ENCODE measurements at places on chromosomes 1 and 21. TPM values are rescaled to one million over a fixed set of nuclear protein-coding genes. Genes with fewer than 3 reads are reported as not detected.

The TRIM62 gene
- total RNA-seq: 3.6 TPM

The MCOLN3 gene
- total RNA-seq: 12.0 TPM

The NOS1AP gene
- 5.9 TPM for total RNA-seq

The BMP8A gene
- total RNA-seq: 0.75 TPM

- no peak for DNase-seq
- H3K27me3 ChIP-seq: no peaks in the 10 kb centered on the region
- no peak overlapping the region for H3K4me3 ChIP-seq
- H3K36me3 ChIP-seq: no peaks in the 10 kb centered on the region
- no peaks in the 10 kb centered on the region for H3K4me1 ChIP-seq
Measured at GRCh38 chr1:172670316-172670715, 11.4 kb downstream of the FASLG start.

DNA sequence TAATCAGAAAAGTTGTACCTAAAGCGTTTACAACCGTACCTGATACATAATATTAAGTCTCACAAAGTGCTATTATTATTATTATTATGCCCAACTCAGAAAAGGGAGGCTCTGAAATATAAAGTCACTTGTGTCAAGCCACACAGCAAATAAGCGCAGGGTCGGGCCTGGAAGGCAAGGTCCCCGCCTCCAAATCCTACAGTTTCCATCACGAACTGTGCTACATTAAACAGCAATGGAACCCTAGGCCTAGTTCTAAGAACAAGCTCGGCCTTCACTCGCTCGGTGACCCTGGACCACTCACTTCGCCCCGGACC is 549 bp downstream of the PARS2 start:
- H3K27me3 ChIP-seq: no peaks in the 10 kb centered on the region
- peaks cover 10% of the 10 kb centered on the region for H3K4me1 ChIP-seq
- H3K27ac ChIP-seq: no peak overlapping the region
- no peaks in the 10 kb centered on the region for H3K36me3 ChIP-seq

- H3K4me1 ChIP-seq: peaks cover 5% of the 10 kb centered on the region
- no peak overlapping the region for H3K4me3 ChIP-seq
- no peak for DNase-seq
Measured at GRCh38 chr1:169745015-169745861, 11.4 kb upstream of the SELE start.

- no peaks in the 10 kb centered on the region for H3K27me3 ChIP-seq
- no peak overlapping the region for H3K4me3 ChIP-seq
- no peak for DNase-seq
- H3K36me3 ChIP-seq: no peaks in the 10 kb centered on the region
- no peak overlapping the region for H3K27ac ChIP-seq
- peaks cover 10% of the 10 kb centered on the region for H3K4me1 ChIP-seq
Measured at GRCh38 chr1:244162786-244163530, 111.9 kb downstream of the ZBTB18 start.

DNA sequence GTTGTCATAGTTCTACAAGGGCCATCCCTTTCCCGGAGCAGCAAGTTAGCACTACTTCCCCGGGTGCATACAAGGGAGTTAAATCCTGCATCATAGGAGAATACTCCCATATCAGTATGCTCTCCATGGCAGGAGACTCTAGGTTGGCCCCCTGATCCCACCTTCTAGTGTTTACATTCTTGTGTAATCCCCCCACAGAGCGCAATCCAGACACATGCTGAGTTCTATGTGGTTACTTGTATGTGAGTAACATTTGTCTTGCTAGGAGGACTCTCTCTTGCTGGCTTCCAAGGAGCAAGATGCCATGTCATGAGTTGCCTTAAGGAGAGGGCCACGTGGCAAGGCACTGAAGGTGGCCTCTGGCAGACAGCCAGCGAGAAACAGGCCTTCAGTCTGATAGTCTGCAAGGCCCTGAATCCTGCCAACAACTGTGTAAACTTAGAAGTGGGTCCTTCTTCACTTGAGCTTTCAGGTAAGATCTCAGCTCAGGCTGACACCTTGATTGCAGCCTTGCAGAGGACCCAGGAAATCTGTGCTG is 155.3 kb downstream of the CDC7 start:
- H3K4me3 ChIP-seq: no peak overlapping the region
- no peaks in the 10 kb centered on the region for H3K27me3 ChIP-seq
- H3K4me1 ChIP-seq: no peaks in the 10 kb centered on the region
- no peak for DNase-seq
- no peaks in the 10 kb centered on the region for H3K36me3 ChIP-seq
- H3K27ac ChIP-seq: no peak overlapping the region

- no peaks in the 10 kb centered on the region for H3K4me1 ChIP-seq
- H3K27ac ChIP-seq: no peak overlapping the region
- DNase-seq: no peak
- H3K36me3 ChIP-seq: no peaks in the 10 kb centered on the region
Measured at GRCh38 chr21:34031835-34032370, 41.5 kb upstream of the MRPS6 start.

DNA sequence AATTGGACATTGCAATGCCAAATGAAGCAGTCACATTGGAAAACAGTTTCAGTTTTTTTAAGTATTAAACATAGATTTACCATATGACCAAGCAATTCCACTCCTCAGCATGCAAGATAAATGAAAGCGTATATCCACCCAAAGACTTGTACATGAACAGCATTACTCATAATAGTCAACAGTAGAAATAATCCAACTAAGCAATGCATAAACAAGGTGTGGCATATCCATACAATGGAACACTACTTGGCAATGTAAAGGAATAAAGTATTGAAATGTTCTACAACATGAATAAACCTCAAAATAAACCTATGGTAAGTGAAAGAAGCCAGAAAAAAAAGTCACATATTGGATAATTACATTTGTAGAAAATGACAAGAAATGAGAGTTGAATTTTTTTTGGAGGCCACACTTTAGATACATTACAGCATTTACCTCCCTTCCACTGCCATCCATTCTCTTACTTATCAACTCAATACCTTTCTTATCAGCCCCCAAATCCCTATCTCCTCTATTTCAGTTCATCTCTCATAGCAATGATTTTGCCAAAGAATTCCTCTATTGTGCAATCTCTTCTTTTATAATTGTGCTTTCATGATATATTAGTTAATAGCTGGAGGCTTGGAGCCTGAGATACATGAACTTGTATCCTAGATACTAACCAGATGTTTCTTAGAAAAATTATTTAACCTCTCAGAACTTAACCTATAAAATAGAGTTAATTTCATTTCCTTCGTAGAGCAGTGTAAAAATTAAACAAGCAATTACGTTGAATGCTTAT is 414.2 kb upstream of the C1orf87 start:
- H3K27me3 ChIP-seq: no peaks in the 10 kb centered on the region
- H3K36me3 ChIP-seq: no peaks in the 10 kb centered on the region
- DNase-seq: no peak
- H3K4me3 ChIP-seq: no peak overlapping the region

DNA sequence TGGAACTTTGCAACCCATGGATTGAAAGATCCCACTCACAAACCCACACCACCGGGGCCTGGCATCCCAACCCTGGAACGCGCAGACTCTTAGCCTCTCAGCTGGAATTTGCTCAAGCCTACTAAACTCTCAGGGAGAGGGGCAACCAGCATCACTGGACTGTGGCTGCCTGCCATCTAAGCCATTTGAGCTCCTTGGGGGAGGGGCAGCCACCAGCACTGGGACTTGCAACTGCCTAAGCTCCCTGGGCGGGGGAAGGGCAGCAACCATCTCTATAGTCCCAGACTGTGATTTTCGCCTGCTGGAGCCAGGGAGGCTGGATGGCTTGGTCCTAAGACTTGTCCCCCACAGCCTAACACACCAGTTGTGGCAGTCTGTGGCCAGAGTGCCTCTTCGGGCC is 122.3 kb downstream of the SNX7 start:
- H3K27me3 ChIP-seq: no peaks in the 10 kb centered on the region
- no peaks in the 10 kb centered on the region for H3K4me1 ChIP-seq
- no peak overlapping the region for H3K27ac ChIP-seq
- H3K36me3 ChIP-seq: no peaks in the 10 kb centered on the region

DNA sequence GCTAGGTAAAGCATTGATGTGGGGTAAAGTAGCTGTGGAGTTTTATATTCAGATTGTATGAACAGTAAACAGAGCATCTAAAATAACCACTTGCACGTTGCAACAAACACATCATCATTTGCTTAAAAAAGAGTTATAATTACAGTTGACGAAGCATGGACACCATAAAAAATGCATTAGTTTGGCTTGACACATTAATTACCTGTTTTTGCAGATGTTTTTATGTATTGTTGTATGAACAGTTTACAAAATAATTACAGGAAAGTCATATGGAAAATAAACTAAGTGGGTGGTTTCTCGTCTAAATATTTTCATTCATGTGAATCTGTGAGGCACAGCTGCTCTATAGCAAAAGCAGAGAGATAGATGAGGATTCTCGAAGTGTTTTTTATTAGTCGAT is 108.3 kb downstream of the RPS6KC1 start:
- no peaks in the 10 kb centered on the region for H3K4me1 ChIP-seq
- H3K27me3 ChIP-seq: no peaks in the 10 kb centered on the region
- no peak for DNase-seq
- H3K4me3 ChIP-seq: no peak overlapping the region

DNA sequence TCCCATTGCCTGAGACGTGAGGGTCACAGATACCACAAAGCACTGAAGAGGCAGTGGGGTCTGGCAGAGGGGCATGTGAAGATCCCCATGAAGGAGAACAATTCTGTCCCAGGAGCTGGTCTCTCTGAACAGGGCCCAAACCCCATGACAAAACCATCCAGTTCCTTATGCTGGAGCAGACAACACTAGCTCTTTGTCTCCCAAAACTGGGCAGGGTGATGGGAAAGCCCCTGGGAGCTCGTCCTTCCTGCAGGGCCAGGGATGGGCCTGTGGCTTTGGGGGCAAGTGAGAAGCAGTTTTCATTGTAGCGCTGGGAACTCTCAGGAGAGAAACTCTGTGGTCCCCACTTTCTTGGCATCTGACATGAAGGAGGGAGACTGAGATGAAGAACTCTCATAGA is 8.8 kb downstream of the ETV3L start:
- no peaks in the 10 kb centered on the region for H3K36me3 ChIP-seq
- H3K27me3 ChIP-seq: no peaks in the 10 kb centered on the region
- no peaks in the 10 kb centered on the region for H3K4me1 ChIP-seq
- no peak for DNase-seq

Measured in endodermal cell (in vitro differentiated cells).